A549 treated with CpdA at 1 μM for 4 hours (cell line): ENCODE measurements at places on chromosomes 1 and 21. TPM values are rescaled to one million over a fixed set of nuclear protein-coding genes. Genes with fewer than 3 reads are reported as not detected.

Gene SHE
- total RNA-seq, result 0.02 to 0.07 TPM (median 0.03 TPM) in 5 replicates

Gene PPIAL4G
- not detected in 5 replicates for total RNA-seq

Gene SPATA21
- total RNA-seq, result 0.06 to 0.12 TPM (median 0.09 TPM) in 4 of 5 replicates, not detected in the other

Gene LCE2C
- not detected in 5 replicates for total RNA-seq

Gene CASQ1
- not detected in 5 replicates for total RNA-seq

Gene CFHR5
- total RNA-seq, result not detected in 5 replicates

Gene OR10Z1
- total RNA-seq, result not detected in 5 replicates

Gene TSSK3
- 0.07 TPM in 1 of 5 replicates, not detected in the others for total RNA-seq

Gene TTC39A
- 0.79 to 1.9 TPM (median 1.5 TPM) in 5 replicates for total RNA-seq

Gene CAPN8
- 0.39 to 0.69 TPM (median 0.54 TPM) in 5 replicates for total RNA-seq

Gene CFAP107
- not detected in 5 replicates for total RNA-seq

Gene CELA2B
- total RNA-seq, result not detected in 5 replicates

Gene KCNN3
- 0.05 to 0.07 TPM (median 0.05 TPM) in 3 of 5 replicates, not detected in the others for total RNA-seq

Gene DNAH14
- 13.5 to 17.0 TPM (median 16.0 TPM) in 5 replicates for total RNA-seq

Gene SUCO
- total RNA-seq, result 10.0 to 12.3 TPM (median 10.3 TPM) in 5 replicates

Gene C1orf167
- total RNA-seq, result 0.08 TPM in 1 of 5 replicates, not detected in the others

Gene CD247
- 0.19 to 0.38 TPM (median 0.29 TPM) in 3 of 5 replicates, not detected in the others for total RNA-seq

Gene OR2L2
- 0.01 TPM in 1 of 5 replicates, not detected in the others for total RNA-seq

Gene LCE1F
- not detected in 5 replicates for total RNA-seq

Gene AMY1C
- total RNA-seq, result not detected in 5 replicates

Gene DYNLT5
- total RNA-seq, result not detected in 5 replicates

Gene S100A13
- total RNA-seq, result 148 to 177 TPM (median 176 TPM) in 5 replicates

Gene OVAAL
- total RNA-seq, result 0.05 to 0.19 TPM in 2 of 5 replicates, not detected in the others

Gene PLA2G2D
- total RNA-seq, result 0.03 TPM in 1 of 5 replicates, not detected in the others
